ENCODE measurements at places on chromosomes 7 and 10. TPM values are rescaled to one million over a fixed set of nuclear protein-coding genes. Genes with fewer than 3 reads are reported as not detected.

DNA sequence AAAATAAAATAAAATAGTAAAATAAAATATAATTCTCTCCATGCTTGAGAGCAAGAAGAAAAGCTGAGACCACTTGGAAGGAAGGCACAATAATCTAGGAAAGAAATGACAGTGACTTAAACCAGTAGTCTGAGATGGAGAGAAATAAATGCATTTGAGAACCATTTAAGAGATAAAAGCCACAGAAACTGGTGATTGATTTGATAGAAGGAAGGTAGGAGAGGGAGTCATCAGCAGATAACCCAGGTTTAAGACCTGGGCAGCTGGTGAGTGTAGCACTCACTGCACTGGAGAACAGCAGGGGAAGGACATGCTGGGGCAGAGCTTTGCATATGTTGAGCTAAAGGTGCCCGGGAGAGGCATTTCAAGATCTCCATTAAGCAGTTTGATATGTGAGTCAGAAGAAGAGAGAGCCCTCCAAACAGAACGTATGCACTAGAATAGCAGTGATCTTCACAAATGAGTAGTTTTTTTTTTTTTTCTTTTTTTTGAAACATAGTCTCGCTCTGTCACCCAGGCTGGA is 268.0 kb downstream of the DYNC1I1 start:
- ATAC-seq: no peak

The TRIM73 gene
- total RNA-seq: 0.92 TPM

GRCh38 chr7:24341691-24342413 is 57.9 kb downstream of the NPY start:
- ATAC-seq: no peak

DNA sequence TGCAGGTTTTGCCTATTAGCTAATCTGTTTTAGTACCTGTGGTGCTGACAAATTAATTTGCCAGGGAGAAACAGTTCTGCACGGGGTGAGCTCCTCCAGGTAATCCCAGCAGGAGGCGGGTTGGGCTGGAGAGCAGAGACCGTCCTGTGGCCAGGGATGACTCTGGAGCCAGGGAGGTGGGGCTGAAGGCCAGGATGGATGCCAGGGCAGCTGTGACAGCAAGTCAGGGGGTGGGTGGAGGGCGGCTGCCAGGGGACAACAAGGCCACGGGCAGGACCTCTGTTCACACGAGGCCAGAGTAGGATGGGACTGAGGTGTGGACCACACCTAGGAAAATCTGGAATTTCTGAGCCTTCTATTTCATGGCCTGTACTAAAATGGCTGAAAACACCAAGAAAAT is 48.9 kb downstream of the C10orf143 start:
- ATAC-seq: no peak

The CYP26C1 gene
- not detected for total RNA-seq

DNA sequence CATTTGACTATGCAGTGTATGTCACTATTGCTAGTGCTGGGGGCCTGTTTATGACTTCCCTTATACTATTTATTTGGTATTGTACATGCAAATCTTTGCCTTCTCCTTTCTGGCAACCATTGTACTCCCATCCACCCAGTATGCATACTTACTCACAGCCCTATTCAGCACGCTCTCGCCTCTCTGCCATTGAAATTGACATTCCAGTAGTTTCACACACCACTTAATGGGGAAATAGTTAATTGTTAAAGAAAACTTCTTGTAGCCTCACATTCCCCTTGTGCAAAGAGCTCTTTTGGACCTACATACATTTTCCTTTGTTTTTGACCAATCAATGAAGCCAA is 9.9 kb downstream of the CLDN12 start:
- ATAC-seq: no peak

DNA sequence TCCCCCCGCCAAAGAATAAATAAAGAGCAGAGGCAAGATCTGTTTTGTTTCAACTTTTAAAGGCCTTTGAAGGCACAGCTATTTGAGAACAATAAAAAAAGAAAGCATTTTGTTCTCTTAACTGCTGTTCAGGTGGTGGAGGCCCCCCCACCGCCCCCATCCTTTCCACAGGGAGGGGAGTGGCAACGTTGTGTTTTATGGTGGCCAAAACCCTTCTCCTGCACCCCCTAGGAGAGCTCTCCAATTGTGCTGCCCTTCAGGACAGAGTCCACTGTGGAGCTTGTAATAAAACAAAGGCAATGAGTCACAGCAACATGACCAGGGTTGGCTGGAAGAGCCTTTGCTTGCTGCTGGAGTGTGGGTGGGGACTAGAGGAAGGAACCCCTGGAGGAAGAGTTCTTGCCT is 987.9 kb downstream of the KCNMA1 start:
- no peak for ATAC-seq

- no peak for ATAC-seq
Observed at GRCh38 chr10:76759681-76760080, 877.9 kb downstream of the KCNMA1 start.

The PDZD7 gene
- 0.04 TPM for total RNA-seq

DNA sequence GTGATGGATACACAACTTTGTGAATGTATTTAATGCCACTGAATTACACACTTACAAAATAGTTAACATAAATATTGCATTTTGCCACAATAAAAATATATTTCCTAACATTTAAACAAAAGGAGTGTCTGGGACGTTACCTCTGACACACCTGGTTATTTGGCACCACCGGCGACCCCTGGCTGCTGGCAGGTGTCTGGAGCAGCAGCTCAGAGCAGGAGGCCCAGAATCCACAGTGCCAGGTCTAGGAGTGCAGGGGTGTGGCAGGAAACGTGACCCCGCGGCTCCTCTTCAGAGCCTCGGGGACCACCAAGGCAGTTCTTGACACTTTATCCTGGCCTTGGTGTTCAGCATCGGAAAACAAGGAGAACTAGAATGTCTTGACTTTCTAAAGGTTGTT is 46.3 kb downstream of the MGMT start:
- ATAC-seq: no peak

- peak; percentile 83 for ATAC-seq
Observed at GRCh38 chr7:41940760-41941343, 238.0 kb upstream of the INHBA start.

The MMRN2 gene
- total RNA-seq: 9.0 TPM

- no peak for ATAC-seq
Observed at GRCh38 chr7:52344015-52344414, 691.4 kb upstream of the POM121L12 start.

The HNRNPH3 gene
- total RNA-seq: 35.8 TPM

The MBL2 gene
- total RNA-seq: not detected

The DPP6 gene
- 0.12 TPM for total RNA-seq

GRCh38 chr7:142940966-142941535 is 1.8 kb downstream of the LLCFC1 start:
- no peak for ATAC-seq

DNA sequence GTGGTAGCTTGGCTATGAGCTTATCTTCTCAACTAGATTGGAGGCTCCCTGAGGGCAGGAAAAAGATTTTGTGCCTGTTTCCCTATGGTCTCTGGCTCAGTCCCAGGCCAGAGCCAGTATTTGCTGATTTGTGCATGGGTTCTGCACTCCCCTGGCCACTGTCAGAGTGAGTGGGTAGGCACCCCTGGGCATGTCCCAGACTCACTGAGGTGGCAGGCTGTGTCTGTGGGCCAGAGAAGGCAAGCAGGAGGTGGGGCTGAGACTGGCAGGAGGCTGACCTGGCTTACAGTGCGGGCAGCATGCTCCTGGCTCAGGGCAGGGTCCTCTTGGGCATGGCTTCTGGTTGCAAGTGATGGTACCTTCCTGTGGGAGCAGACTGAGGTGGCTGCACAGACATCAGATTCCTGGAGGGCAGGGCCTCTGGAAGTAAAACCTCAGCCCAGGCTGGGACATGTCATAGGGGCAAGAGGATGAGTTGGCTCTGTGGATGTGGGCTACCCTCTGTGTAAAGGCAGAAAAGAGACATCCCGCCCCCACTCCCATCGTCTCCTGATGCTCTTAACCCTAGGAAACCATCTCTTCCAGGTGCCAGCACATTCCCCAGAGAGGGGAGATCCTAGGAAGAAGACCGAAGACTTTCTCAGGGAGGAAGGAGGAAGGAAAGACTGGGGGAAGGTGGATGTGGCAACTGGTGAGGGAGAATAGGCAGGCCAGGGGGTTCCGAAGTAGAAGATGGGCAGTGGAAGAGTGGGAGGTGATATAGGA is 4.3 kb downstream of the KCP start:
- no peak for ATAC-seq

- no peak for ATAC-seq
Observed at GRCh38 chr7:118285358-118285757, 60.9 kb downstream of the ANKRD7 start.

DNA sequence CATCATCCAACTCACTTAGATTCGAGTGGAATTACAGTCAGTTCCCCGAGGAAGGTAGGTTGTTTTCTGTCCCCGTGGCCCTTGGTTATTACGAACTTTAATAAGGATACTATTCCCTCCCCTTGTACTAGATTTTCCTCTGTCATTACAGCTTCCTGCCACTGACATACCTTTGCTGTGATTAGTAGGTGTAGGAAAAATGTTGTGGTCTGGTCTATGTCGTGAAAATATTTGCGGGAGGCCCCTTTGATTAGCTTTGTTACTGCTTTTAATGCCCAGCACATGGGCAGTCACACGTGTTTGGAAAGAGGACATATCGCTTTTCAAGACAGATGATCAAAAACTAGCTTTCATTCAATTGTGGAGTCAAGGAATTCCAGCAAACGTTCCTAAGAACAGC is 92.2 kb downstream of the GATA3 start:
- no peak for ATAC-seq

- no peak for ATAC-seq
Observed at GRCh38 chr10:77308084-77308732, 329.4 kb downstream of the KCNMA1 start.

The ZNF804B gene
- not detected for total RNA-seq

DNA sequence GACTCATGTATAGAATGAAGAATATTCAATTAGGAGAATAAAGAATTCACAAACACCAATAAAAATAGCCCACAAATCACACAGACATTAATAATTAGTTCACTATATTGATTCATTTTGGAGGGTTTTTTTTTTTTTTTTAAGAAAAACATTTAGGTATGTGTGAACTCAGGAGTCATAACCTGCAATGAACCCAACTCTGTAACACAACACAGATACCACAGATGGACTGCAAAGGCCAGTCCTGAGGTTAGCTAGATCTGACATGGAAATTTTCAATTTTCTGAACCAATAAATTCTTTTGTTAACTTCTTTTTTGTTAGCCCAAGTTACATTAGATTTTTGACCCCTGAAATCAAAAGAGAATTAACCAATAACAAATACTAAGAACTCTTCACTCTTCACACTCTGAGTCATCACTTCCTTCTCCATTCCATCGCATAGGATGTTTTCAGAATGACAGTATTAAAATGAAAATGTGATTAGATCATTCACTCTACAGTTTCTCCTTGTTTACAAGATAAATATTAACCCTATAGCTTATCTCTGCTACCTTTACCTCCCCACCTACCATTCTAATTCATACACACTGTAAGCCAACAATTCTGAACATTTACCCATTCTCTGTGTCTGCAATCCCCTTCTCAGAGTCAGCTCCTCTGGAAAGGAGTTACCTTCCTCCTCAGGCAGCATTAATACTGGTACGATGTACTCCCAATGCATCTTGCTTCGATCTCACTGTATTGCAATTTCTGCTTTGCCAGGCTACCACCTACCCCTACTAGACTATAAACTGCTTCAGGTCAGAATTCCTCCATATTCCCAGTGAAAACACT is 141.5 kb downstream of the LRRN3 start:
- ATAC-seq: no peak

The TMEM184A gene
- total RNA-seq: 86.6 TPM

The CUBN gene
- total RNA-seq: 0.12 TPM

The NUPR2 gene
- 0.32 TPM for total RNA-seq

The NHLRC2 gene
- total RNA-seq: 18.7 TPM

The GBX1 gene
- not detected for total RNA-seq

The TRIP6 gene
- total RNA-seq: 61.1 TPM

All from esophagus mucosa (tissue), 1 donor.